Esophagus squamous epithelium (tissue), 5 donors: ENCODE measurements at places on chromosomes 6 and 20.

DNA sequence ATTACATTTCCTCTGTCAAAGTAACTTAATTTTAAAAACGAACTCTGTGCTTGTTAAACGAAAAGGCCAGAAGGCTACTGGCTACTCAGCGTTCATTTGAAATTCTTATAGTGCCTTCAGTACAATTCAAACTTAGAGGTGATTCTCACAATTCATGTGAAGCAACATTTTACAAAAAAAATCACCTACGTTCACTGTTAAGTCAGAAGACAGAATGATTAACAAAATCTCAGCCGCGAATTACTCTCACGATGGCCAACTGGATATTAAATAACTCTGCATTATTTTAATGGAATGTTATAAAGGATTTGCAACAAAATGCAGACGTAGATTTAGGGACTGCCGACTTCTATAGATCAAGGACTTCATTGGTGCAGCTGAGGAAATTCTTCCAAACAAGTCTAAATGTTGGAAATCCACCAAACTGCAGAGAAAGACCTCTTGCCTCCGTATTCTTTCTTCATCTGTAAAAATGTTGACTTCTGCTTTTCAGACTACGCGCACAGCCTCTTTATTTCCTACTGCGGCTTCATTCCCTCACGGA, 1.6 kb upstream of the QKI start:
- no peak for DNase-seq

- no peak for DNase-seq
These were observed 19.1 kb downstream of the TAB2 start for GRCh38 chr6:149336609-149336928.

DNA sequence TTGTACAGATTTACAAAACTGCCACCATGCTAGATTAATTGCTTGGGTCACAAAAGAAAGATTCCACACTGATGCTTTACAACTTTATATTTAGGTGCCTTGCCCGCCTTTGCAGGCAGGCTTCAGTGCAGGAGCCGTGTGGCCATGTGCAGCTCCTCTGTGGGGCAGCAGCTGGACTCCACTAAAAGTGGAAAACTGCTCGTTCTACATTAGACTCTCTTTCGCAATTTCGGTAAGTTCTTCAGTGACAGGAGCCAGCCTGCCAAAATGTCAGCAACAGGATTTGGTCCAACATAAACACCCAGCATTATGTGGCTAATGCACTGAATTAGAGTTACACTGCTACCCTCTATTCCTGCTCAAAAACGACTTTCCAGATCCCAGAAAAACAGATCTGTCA, 174.4 kb upstream of the KCNK16 start:
- DNase-seq: no peak

GRCh38 chr6:128095362-128095761, 194.5 kb upstream of the THEMIS start:
- no peak for DNase-seq

- DNase-seq: no peak
These were observed 186.4 kb downstream of the SASH1 start for GRCh38 chr6:148529010-148529409.

GRCh38 chr6:40817369-40817768, 221.7 kb downstream of the UNC5CL start:
- no peak for DNase-seq

GRCh38 chr6:166927935-166928643, 28.3 kb downstream of the RNASET2 start:
- DNase-seq: no peak

DNA sequence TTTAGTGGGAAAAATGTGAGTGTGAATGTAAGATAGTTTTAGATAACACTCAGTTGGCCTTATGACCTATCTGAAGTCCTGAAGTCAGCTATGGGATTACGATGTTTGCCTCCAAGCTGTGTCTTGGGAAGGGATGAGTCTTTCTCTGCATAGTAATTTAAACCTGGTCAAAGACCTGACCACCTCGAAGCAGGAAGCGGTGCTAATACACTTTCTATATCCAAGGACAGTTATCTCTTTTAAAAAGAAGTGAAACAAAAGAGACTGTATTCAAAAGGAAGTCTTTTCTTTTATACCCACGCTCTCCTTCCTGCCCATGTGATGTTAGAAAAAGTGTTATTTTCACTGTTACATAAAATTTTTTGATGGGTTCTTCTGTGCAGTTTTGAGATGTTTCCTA, 94.9 kb downstream of the JARID2 start:
- no peak for DNase-seq

DNA sequence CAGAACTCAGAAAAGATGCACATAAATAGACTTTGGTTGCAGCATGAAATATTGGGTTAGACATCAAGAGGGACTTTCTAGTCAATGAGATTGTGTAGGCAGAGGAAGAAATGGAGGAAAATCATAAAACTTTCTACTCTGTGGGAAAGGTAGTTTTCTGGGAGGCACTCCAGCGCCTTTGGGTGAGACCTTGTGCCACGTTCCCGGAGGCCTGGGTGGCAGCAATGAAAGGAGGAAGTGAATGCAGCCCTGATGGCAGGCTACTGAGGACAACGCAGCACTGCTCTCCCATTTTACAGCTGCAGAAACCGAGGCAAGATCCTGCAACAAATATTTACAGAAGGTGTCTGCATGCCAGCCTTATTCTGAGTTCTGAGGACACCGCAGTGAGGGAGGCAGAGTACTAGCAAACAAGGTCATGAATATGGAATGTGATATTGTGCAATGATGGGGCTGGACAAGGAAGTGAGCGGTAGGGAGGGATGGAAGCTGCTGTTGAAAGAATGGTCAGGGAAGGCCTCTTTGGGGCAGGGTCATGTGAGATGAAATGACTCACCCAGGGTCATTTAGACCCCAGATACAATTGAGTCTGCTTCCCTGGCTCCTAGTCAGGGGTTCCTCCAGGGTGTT, 159.1 kb downstream of the TFAP2C start:
- DNase-seq: no peak

- no peak for DNase-seq
These were observed 84.1 kb upstream of the EPB41L1 start for GRCh38 chr20:36070451-36070850.
